Esophagus squamous epithelium (tissue), 5 donors: ENCODE measurements at places on chromosomes 7 and 10.

DNA sequence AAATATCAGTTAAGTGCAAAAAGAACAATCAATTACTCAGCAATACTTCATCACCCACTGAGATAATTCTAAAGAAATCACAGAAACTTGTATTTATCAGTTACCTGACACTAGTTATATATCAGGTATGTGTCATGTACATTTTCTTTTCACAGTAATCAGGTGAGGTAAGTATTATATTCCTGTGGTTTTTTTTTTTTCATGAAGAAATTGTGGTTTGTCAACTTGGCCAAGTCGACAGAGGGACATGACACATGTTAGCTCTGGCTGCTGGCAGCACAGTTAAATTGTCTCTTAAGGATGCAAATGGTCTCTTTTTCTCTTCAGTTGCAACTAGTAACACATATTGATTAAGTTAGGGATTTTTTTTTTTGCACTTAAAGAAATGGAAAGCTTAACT, 13.7 kb upstream of the GPR141 start:
- DNase-seq = no peak

DNA sequence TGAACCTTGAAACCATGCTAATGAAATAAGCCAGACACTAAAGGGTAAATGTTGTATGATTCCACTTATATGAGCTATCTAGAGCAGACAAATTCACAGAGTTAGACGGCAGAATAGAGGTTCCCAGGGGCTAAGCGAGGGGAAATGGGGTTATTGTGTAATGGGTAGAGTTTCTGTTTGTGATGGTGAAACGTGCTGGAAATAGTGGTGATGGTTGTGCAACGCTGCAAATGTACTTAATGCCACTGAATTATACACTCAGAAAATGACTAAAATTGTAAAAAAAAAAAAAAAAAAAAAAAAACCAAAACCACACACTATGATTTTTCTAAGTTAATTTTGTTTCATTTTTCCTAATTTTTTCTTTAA, 30.0 kb downstream of the SFXN4 start:
- DNase-seq = peak; percentile 2

- DNase-seq = no peak
Measured at GRCh38 chr10:88037623-88038022, 174.2 kb downstream of the PTEN start.

- no peak for DNase-seq
Measured at GRCh38 chr7:149053384-149053783, 25.1 kb upstream of the PDIA4 start.

- DNase-seq = no peak
Measured at GRCh38 chr10:110103921-110104461, 96.2 kb downstream of the ADD3 start.

DNA sequence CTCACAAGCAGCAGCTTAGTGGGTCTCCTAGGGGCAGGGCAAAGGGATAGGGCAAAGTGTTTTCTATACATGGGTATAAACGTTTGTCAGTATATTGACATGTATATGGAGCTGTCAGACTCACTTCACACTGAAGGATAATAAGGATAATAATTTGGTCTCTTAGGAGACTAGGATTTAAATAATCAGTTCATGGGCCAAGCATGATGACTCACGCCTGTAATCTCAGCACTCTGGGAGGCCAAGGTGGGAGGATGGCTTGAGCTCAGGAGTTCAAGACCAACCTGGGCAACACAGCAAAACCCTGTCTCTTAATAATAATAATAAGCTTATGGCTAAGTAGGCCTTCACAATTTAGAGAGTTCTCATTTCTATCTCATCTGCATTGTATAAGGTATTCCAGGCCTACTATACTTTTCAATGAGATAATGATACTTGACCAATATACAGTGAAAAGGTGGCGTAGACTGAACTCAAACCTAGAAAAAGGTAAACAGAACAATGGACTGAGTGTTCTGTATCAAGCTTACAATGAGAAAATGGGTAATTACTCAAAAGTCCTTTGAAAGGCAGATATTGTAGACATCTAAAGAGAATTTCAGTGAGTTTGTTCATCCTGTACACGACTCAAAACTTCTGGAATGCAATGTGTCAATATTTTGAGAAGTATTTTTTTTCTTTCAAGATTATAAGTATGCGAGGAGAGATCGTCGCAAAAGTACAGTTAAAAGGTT, 7.0 kb downstream of the GSAP start:
- DNase-seq = no peak

GRCh38 chr10:121613456-121613855, 15.2 kb upstream of the FGFR2 start:
- DNase-seq = no peak
